Activated CD8-positive, alpha-beta memory T cell treated with anti-CD3 and anti-CD28 coated beads for 1 hour (primary cell): ENCODE measurements at places on chromosomes 7 and 10.

DNA sequence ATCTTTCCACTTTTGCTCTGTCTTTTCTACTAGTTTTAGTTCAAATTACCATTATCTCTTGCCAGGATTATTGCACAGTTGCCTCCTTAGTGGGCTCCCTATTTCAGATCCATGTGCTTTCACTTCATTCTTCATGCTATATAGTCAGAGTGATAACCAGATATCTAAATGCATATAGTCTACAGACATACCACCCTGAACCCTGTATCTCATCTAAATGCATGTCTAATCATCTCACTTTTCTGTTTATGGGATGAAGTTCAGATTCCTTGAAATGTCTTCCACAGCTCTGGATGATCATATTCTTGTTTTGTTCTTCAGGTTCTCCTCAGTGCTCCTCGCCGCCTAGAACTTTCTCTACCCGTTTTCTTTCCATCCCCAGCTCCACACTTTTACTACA lies 13.8 kb downstream of the RSBN1L start:
- DNase-seq: no peak

- no peak for DNase-seq
Measured at GRCh38 chr7:29723599-29723998, 82.7 kb upstream of the WIPF3 start.

DNA sequence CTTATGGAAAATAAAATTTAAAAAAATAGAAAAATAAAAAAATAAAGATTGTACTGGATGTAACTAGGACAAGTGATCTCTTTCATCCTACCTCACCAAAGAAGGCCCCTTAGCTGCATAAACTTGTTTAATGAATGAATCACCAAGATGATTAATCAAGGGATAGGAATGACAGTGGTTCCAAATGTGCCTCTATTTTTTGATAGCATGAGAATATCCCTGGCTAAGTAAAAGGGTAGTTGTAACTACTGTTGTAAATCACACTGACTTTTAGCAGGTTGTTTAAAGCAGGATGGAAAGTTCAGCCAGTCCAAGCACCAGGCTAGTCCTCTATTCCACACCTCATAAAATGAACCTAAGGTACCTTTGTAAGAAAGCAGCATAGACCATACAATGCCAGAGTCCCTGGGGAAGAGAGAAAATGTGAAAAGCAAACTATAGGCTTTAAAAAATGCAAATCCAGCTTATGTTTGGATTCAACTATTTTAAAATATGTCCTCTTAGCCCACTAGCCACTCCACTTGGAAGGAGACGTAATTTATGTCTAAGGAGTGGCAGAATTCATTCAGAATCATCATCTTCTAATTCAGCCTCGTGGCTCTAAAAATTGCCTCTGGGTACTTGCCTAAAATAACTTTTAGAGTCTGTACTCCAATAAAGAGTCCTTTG lies 126.8 kb downstream of the SKIDA1 start:
- no peak for DNase-seq

DNA sequence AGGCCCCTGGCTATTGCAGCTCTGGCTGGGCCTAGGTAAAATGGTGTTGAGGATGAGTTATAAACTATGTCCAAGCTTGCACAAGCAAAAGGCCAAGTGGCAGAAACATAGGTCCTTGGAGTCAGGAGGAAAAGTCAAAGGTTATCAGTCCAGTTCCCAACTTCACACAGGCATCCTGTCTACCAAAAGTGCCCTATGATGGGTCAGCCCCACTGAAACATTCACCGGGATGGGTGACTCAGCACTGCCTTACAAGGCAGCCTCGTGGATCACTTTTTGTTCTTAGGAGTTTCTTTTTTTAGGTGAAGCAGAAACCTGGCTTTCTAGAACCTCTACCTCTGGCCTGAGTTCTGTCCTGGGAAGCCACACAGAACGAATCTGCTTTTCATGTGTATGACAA lies 158.8 kb upstream of the LYZL2 start:
- no peak for DNase-seq

DNA sequence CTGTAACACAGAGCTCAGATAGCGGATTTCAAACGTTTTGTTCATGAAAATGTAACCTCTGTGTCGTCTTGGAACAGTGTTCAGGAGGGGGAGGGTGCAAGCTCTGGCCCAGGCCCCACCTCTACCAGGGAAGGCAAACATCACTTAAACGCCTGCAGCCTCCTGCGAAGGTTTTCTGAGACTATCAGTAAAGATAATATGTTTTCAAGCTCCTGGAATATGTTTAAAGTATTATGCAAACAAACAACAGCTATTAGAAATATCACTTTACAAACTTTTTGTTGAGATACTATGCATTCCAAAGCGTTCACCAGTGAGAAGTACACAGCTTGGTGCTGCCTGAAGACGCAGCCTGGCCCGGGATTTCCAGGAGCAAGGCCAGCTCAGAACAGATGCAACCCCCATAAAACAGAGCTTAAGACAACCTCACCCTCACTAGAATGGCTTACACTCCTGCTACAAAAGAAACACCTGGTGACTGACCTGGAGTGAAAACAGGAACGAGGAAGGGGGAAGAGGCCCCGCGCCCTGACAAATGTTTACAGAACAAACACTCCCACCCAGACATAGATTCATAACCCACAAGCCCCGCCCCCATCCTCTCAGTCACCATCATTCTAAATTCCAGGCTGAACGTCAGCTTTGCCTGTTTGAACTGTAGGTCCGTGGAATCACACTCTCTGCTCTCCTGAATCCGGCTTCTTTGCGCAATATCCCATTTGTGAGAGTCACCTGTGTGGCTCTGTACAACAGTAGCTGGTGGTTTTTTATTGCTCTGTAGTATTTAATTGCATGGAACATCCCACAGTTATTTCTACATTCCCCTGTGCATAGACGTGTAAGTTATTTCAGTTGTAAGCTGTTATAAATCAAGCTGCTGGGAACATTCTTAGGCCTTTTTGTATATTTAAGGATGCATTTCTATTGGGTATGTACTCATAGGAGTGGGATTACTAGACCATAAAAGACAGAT lies 155.0 kb downstream of the PTPRN2 start:
- no peak for DNase-seq

GRCh38 chr10:8412541-8412940 lies 358.1 kb downstream of the GATA3 start:
- DNase-seq: no peak

DNA sequence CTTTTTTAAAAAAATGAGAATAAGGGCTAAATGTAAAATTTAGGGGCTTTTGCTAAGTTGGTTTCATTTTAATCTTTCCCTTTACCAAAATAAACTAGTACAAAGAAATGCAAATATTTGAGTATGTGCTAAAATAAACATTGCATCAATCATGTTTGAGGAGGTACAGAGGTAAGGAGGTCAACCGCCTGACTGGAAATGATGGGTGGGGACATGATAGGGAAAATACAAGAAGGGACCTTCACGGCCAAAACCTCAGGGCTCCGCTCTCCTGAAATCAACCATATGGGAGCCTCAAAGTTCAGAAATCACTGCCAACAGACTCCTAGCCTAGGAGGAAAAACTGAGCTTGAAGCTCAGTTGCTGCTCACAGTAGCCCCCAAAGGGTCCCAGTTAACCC lies 207.6 kb downstream of the AHR start:
- DNase-seq: no peak

GRCh38 chr10:107554333-107554732 lies 389.8 kb upstream of the SORCS1 start:
- DNase-seq: no peak
